ENCODE measurements at places on chromosomes 4 and X. TPM values are rescaled to one million over a fixed set of nuclear protein-coding genes. Genes with fewer than 3 reads are reported as not detected.

ACE2 gene
- total RNA-seq = 0.09 TPM

DCAF8L2 gene
- total RNA-seq = 0.29 TPM

IL21 gene
- total RNA-seq = not detected

SOWAHB gene
- total RNA-seq = 4.9 TPM

STAP1 gene
- not detected for total RNA-seq

SERPINA7 gene
- total RNA-seq = not detected

DNA sequence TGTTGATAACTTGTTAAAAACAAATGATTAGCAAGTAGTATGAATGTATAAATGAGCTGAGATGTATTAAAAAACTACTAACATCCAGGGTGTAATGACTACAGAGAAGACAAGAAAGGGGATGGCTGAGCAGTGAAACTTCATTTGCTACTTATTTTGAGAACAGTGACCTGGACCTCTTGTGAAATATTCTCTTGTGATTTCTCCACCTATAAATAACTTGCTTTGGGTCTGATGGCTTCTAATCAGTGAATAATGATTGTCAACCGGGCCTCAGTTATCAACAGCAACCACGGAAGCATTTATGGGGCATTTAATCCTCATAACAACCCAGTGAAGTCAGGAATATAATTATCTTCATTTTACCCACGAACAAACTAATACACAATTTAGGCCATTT, 154.2 kb upstream of the HAND2 start:
- H3K4me3 ChIP-seq = no peak overlapping the region
- H3K36me3 ChIP-seq = no peaks in the 10 kb centered on the region
- H3K27me3 ChIP-seq = no peaks in the 10 kb centered on the region
- no peak overlapping the region for H3K27ac ChIP-seq
- DNase-seq = no peak
- H3K4me1 ChIP-seq = peaks cover 2% of the 10 kb centered on the region

DNA sequence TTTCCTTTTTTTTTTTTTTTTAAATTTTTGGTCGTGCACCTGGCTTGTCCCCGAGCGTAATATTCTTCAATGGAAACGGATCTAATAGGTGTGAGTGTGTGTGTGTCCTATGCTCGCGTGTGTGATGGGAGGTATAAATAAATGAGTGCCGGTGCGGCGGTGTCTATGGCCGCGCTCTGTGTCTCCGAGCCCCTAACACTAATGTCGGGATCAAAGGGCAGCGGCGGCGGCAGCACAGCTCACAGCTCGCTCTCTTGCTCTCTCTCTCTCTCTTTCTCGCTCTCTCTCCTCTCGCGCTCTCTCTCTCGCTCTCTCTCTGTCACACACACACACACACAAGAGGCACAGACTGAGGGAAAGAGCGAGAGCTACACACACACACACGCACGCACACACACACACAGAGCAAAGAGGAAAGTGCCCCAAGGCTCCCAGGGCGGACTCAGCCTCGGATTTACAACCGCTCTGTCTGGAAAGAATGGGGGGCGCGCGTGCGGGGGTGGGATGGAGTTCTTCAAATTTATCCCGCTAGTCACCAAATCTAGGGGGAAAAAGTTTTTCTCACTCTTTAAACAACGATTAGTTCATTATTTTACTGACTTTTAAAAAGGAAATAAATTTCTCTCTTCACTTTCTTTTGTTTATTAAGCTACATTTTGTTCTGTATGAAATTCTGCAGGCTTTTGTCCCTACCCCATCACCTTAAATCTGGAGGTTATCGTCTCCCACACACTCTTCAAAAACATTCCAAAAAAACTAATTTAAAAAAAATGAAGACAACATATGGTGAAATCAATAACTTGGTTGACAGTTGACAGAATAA, at the start of gene ZNF827:
ZNF827 (minus strand) TSS at position 206 of the 823 bp plus-strand sequence. CDS start 416 bp downstream, outside the sequence.
- peaks cover 25% of the 10 kb centered on the region for H3K4me1 ChIP-seq
- DNase-seq = peak; percentile 47
- peak within 1 kb of the TSS; percentile 98 for H3K4me3 ChIP-seq
- H3K36me3 ChIP-seq = no peaks in the 10 kb centered on the region
- peak within 1 kb of the TSS; percentile 97 for H3K27ac ChIP-seq

GRCh38 chrX:47595716-47596251, 13.5 kb downstream of the TIMP1 start:
- H3K27ac ChIP-seq = no peak overlapping the region
- no peaks in the 10 kb centered on the region for H3K27me3 ChIP-seq
- H3K4me3 ChIP-seq = no peak overlapping the region
- H3K36me3 ChIP-seq = no peaks in the 10 kb centered on the region
- DNase-seq = no peak

- no peaks in the 10 kb centered on the region for H3K27me3 ChIP-seq
- H3K27ac ChIP-seq = no peak overlapping the region
- H3K4me3 ChIP-seq = no peak overlapping the region
- no peaks in the 10 kb centered on the region for H3K36me3 ChIP-seq
- H3K4me1 ChIP-seq = no peaks in the 10 kb centered on the region
Observed at GRCh38 chr4:166972071-166972470, 262.2 kb downstream of the SPOCK3 start.

GRCh38 chrX:95678679-95679078, 1006.0 kb upstream of the DIAPH2 start:
- no peaks in the 10 kb centered on the region for H3K36me3 ChIP-seq
- no peaks in the 10 kb centered on the region for H3K27me3 ChIP-seq
- peaks cover 3% of the 10 kb centered on the region for H3K4me1 ChIP-seq
- no peak overlapping the region for H3K27ac ChIP-seq
- H3K4me3 ChIP-seq = no peak overlapping the region

DNA sequence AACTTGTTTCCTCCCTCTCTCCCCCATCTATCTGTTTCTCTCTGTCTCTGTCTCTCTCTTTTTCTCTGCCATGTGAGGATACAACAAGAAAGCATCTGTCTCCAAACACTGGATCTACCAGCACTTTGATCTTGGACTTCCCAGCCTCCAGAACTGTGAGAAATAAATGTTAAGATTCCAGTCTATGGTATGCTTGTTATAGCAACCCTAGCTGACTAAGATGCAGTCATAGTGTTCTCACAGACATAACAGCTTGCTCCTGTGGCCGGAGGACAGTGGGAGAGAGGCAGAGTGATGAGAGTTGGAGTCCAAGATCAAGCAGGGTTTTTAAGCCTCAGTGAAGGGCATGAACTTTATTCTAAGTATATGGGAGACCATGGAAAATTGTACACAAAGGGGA, 8.8 kb upstream of the NKX3-2 start:
- DNase-seq = no peak
- H3K4me1 ChIP-seq = peaks cover 3% of the 10 kb centered on the region
- no peaks in the 10 kb centered on the region for H3K36me3 ChIP-seq
- H3K4me3 ChIP-seq = no peak overlapping the region
- no peak overlapping the region for H3K27ac ChIP-seq
- H3K27me3 ChIP-seq = peaks cover 34% of the 10 kb centered on the region

- no peaks in the 10 kb centered on the region for H3K27me3 ChIP-seq
- H3K4me3 ChIP-seq = no peak overlapping the region
- peaks cover 21% of the 10 kb centered on the region for H3K4me1 ChIP-seq
- peak overlapping the region; percentile 38 for H3K27ac ChIP-seq
- DNase-seq = no peak
Observed at GRCh38 chr4:147198411-147199051, 252.9 kb upstream of the TTC29 start.

GRCh38 chrX:38868321-38868720, 67.1 kb downstream of the MID1IP1 start:
- H3K36me3 ChIP-seq = no peaks in the 10 kb centered on the region
- peaks cover 15% of the 10 kb centered on the region for H3K4me1 ChIP-seq
- no peak overlapping the region for H3K4me3 ChIP-seq
- no peak overlapping the region for H3K27ac ChIP-seq
- DNase-seq = no peak

DNA sequence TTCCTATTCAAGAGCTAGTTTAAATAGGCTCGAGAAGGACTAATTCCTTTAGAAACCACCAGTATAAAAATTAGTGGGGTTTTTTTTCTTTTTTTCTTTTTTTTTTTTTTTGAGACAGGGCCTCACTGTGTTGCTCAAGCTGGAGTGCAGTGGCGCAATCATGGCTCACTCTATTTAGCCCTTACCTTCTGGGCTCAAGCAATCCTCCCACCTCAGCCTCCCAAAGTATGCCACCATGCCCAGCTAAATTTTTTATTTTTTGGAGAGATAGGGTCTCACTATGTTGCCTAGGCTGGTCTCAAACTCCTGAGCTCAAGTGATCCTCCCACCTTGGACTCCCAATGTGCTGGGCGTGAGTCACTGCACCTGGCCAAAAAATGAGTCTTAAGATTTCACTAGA, 52.8 kb downstream of the APOO start:
- H3K4me1 ChIP-seq = peaks cover 5% of the 10 kb centered on the region
- H3K36me3 ChIP-seq = peaks cover 13% of the 10 kb centered on the region
- H3K27ac ChIP-seq = no peak overlapping the region
- DNase-seq = no peak
- H3K4me3 ChIP-seq = no peak overlapping the region

DNA sequence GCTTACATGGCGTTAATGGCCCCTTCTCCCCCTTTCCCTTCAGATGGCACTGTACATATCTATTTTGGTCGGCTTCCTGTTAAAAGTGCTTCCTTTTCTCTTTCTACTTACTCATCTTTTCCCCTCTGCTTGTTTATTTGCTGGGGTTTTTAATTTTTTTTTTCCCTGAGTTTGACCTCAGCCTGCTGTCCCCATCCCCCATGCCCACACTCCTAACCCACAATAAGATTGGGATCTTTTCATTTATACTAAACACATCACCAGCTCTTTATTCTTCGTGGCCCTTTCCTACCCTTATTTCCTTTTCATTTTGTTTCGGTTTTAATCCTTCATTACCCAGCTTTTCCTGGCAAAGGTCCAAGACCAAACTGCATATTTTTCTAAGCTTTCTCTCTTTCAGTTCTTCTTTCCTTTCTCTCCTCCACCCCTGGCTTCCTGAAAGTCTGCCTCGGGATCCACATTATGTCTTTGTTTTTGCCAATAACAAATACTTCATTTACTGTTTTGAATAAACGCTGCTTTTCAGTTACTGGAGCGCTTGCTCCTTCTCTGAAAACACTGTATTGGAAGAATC, 152.0 kb upstream of the USP9X start:
- no peaks in the 10 kb centered on the region for H3K4me1 ChIP-seq
- H3K36me3 ChIP-seq = no peaks in the 10 kb centered on the region
- DNase-seq = no peak
- no peak overlapping the region for H3K4me3 ChIP-seq
- no peak overlapping the region for H3K27ac ChIP-seq
- H3K27me3 ChIP-seq = no peaks in the 10 kb centered on the region

DNA sequence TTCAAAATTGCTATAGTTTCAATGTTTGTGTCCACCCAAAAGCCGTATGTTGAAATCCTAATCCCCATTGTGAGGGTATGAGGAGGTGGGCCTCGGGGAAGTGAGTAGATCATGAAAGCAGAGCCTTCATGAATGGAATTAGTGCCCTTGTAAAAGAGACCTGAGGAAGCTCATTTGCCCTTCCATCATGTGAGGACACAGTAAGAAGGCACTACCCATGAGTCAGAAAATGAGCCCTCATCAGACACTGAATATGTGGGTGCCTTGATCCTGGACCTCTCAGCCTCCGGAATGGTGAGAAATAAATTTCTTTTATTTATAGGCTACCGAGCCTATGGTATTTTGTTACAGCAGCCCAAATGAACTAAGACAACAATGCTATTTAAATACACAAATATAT, 57.7 kb upstream of the EFHC2 start:
- no peaks in the 10 kb centered on the region for H3K36me3 ChIP-seq
- H3K4me1 ChIP-seq = no peaks in the 10 kb centered on the region
- no peak overlapping the region for H3K4me3 ChIP-seq
- H3K27me3 ChIP-seq = no peaks in the 10 kb centered on the region

- H3K27ac ChIP-seq = no peak overlapping the region
- no peaks in the 10 kb centered on the region for H3K4me1 ChIP-seq
- no peak overlapping the region for H3K4me3 ChIP-seq
- H3K27me3 ChIP-seq = no peaks in the 10 kb centered on the region
- no peaks in the 10 kb centered on the region for H3K36me3 ChIP-seq
Observed at GRCh38 chr4:175745329-175745728, 66.7 kb downstream of the GPM6A start.

DNA sequence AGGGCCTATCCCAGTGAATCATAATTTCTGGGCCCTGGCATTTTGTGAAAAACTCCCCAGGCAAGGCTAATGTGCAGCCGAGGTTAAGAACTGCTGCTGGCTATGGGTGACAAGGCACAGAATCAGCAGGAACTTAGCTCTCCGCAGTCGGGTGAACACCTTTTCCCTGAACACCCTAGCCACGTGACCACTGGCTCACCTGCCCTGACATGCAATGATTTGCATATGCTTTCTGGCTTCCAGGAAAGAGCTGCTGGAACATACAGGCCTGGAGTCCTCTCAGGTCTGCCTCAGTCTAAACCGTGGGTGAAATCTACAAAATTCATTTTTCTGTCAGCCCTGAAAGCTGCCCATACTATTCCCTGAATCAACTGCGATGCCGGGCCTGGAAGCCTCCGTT, 56.6 kb downstream of the ZNF827 start:
- H3K27me3 ChIP-seq = no peaks in the 10 kb centered on the region
- H3K36me3 ChIP-seq = peaks cover 11% of the 10 kb centered on the region
- peak overlapping the region; percentile 7 for H3K27ac ChIP-seq
- H3K4me1 ChIP-seq = peaks cover 18% of the 10 kb centered on the region
- H3K4me3 ChIP-seq = no peak overlapping the region

GRCh38 chr4:87260477-87260876, 40.1 kb upstream of the KLHL8 start:
- H3K27me3 ChIP-seq = peaks cover 4% of the 10 kb centered on the region
- DNase-seq = no peak
- H3K4me3 ChIP-seq = no peak overlapping the region
- H3K36me3 ChIP-seq = no peaks in the 10 kb centered on the region
- H3K27ac ChIP-seq = no peak overlapping the region
- no peaks in the 10 kb centered on the region for H3K4me1 ChIP-seq

DNA sequence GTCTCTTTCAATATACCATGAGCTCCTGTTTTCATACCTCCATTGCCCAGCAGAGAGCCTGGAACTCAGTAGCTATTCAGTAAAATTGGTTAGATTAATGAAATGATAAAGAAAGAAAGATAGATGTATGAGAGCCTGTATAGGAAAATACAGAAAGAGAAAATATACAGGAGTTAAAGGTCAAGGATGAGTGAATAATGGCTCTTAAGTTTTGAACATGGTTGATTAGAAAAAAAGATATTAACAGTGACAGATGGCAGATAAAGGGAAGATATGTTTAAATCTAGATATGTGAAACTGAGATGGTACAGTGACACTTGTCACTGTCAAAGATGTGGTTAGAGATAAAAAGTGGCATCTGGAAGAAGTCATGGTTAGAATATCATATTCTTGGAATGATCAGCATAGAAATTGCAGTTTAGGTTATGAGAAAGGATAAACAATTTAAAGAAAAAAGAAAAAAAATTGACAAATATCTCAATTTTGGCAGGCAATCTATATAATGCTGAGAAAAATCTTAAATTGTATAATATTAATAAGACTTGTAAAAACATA, 179.2 kb downstream of the TBCK start:
- H3K36me3 ChIP-seq = peaks cover 16% of the 10 kb centered on the region
- H3K27ac ChIP-seq = no peak overlapping the region
- DNase-seq = no peak
- H3K27me3 ChIP-seq = no peaks in the 10 kb centered on the region
- no peak overlapping the region for H3K4me3 ChIP-seq

- no peak overlapping the region for H3K4me3 ChIP-seq
- no peaks in the 10 kb centered on the region for H3K27me3 ChIP-seq
- peaks cover 33% of the 10 kb centered on the region for H3K4me1 ChIP-seq
- H3K27ac ChIP-seq = peak overlapping the region; percentile 82
- no peak for DNase-seq
- H3K36me3 ChIP-seq = peaks cover 10% of the 10 kb centered on the region
Observed at GRCh38 chr4:94472056-94472826, 20.5 kb downstream of the PDLIM5 start.

- peaks cover 67% of the 10 kb centered on the region for H3K27me3 ChIP-seq
- no peak within 1 kb of the TSS for H3K27ac ChIP-seq
- DNase-seq = peak; percentile 17
- peaks cover 3% of the 10 kb centered on the region for H3K4me1 ChIP-seq
- H3K36me3 ChIP-seq = no peaks in the 10 kb centered on the region
Observed at GRCh38 chr4:6472387-6473263, at the start of gene PPP2R2C. Gene PPP2R2C (minus strand): TSS chr4:6472614. CDS start chr4:6472229, 385 bp downstream.

Measured in progenitor cell of endocrine pancreas (in vitro differentiated cells).